Stimulated activated CD8-positive, alpha-beta memory T cell treated with anti-CD3 and anti-CD28 coated beads, Interleukin-12 subunit alpha, Interleukin-12 subunit beta, amount 100 ng/mL, for 1 hour (primary cell): ENCODE measurements at places on chromosomes 1 and 21.

DNA sequence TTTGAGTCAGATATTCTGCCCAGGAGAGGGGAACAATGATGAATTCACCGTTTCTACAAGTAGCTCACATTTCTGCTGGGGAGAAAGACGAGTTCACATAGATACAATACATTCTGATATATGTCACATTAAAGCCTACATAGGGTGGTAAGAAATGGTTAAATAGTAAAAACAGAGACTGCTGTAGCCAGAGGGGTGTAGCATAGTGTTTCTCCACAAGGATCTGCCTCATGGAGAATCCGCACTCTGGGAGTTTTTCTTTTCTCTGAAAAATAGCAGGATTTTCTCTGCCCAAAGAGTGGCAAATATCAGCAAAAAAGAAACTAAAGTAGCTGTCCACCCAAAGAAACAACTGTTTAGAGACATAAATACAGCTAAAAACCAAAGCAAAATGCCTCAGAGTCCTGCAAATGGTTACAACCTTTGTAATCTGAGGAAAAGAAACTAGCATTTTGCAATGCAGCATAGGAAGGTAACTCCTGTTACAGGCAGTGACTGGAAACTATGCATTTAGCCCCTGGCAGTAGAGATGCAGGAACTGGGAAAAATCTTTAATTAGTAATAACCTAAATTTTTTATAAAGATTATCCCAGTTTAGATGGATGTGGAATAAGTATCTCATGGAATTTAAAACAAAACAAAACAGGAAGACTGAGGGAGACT, 1126.7 kb upstream of the ADGRL2 start:
- DNase-seq: no peak

DNA sequence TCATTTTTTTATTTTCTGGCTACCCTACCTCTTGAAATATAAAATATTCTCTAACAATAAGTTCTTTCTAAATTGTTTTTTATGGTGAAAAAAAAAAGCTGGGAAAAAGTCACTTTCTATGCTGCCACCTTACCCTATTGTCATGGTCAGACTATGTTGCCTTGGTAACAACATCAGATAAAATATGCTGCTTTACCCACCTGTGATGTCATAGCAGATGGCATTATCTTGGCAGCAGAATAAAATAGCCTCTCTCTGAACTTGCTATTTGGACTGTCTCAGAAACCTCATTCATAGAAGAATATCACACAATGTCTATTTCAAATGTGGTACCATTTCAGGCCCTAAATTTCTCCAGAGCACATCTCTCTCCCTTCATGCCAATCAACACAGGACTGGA, 69.6 kb upstream of the SGIP1 start:
- DNase-seq: no peak

DNA sequence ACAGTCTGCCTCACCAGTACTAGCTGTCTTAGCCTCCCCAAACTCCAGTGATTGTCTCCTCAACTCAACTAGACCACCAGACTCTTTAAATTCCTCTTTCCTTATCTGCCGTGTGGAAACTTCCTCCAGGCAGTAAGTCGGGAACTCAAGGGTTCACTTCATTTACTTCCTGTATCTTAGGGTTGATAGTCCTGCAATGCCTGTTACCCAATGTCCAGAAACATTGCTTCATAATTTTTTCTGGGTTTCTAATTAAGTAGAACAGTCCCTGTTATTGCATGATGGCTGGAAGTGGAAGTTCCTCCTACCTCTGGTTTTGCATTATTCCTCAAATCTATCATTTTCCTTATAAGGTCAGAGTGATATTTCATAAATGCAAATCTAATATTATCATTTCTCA, 60.8 kb upstream of the RNF11 start:
- DNase-seq: no peak

GRCh38 chr1:6745073-6745472, 40.2 kb upstream of the CAMTA1 start:
- DNase-seq: no peak

- no peak for DNase-seq
Measured at GRCh38 chr1:41668054-41668660, 183.7 kb upstream of the EDN2 start.

GRCh38 chr1:198387587-198387986, 152.9 kb downstream of the ATP6V1G3 start:
- DNase-seq: no peak

DNA sequence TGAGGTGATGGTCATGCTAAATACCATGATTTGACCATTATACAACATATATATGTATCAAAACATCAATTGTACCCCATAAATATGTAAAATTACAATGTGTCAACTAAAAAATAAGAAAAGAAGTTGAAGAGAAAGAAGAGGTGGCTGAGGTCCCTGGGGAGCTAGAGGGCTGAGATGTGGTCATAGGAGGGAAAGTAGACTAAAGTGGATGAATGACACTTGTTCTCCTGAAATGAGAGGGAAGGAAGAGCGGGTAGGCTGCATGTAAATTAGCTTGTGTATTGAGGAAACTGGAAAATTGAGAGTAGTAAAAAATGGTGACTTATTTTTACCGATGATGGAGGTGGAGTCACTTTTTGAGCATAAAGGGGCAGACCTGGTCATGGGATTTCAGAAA, 117.0 kb downstream of the ST6GALNAC3 start:
- no peak for DNase-seq

- DNase-seq: no peak
Measured at GRCh38 chr1:96845464-96845863, 123.9 kb downstream of the PTBP2 start.

GRCh38 chr1:77948841-77949424, 29.9 kb downstream of the FUBP1 start:
- DNase-seq: no peak

GRCh38 chr1:219985169-219985568, 56.8 kb upstream of the SLC30A10 start:
- no peak for DNase-seq

DNA sequence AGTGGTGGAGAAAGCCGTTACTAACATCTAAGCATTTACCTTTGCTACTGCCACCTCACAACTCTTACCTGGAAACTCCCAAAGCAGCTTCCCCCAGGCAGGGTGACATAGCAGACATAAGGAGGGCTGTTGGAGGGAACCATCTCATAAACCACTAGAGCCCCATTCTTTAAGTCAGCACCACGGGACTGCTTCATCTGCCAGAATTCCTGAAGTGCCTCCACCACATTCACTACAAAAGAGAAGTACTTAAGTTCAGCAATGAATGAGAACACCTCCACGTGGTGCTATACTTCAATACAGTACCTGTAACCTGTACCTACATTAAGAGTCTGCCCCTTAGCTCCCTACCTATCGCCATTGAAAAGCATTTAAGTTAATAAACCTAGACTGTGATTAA, 10.3 kb downstream of the LIX1L start:
- no peak for DNase-seq

DNA sequence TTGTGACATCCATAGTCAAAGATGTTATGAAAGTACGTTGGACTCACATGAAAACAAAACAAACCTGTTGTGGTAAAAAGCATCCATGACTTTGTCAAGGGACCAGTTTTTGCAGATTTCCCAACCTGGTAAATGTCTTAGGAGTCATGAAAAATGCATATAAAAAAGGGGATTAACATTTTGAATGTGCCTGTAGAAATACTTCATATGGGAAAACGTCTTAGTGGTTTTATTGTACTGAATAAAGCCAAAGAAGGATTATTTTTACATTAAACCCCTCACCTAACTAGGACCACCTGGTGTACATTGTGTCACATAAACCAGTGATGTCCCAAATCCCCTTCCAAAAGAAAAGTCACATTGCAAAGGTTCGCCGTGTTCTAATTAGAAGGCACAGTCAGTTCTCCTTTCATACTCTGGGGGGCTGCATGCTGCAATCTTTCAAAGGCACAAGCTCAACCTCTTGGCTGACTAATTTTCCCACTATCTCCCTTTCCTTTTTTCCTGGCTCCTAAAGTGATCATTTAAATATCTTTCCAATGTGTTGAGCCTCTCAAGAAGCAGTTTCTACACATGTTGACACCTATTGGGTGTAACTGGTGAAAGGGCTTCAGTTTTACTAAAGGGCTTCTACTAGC, 119.8 kb upstream of the SPAG17 start:
- DNase-seq: no peak

DNA sequence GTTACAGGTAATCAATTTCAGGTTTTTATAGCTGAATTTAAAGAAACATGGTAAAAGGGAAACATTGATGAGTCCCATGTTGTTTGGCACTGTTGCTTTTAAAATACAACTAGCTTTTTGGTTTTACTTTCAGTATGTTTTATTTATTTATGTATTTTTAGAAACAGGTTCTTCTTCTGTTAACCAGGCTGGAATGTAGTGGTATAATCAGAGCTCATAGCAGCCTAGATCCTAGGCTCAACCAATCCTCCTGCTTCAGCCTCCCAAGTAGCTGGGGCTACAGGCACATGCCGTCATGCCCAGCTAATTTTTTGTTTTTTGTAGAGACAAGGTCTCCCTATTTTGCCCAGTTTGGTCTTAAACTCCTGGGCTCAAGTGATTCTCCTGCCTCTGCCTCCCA, 50.4 kb downstream of the CTTNBP2NL start:
- no peak for DNase-seq

DNA sequence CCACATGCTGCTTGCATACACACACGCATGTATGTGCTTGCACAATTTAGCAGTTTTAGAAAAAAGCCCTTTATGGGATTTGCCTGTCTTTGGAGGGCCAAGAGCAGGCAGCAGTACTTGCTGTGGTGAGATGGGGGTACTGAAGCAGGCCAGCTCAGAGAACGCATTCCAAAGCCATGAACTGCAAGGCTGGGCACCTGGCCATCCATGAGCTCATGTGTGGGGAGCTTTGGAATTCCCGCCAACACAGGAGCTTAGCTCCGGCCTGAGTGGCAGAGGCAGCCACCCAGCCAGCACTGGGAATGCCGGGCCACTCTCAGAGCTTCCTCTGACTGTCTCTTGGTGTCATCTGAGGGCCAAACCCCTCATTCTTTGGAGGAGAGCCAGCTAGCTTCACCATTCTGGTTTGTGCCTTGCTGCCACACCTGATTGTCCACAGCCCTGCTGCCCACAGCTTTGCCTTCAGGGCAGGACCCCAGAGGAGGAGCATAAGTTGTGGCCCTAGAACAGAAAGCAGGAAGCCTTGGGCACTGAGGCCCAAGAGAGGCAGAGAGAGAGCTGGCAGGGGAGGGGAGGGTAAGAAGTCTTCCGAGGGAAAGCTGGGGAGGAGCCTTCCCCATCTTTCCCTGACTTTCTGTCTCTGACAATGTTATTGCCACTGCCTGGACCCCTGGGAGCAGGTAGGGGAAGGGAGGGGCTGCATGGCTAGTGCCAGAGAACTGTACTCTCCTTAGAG, 92.1 kb upstream of the POU3F1 start:
- DNase-seq: no peak

DNA sequence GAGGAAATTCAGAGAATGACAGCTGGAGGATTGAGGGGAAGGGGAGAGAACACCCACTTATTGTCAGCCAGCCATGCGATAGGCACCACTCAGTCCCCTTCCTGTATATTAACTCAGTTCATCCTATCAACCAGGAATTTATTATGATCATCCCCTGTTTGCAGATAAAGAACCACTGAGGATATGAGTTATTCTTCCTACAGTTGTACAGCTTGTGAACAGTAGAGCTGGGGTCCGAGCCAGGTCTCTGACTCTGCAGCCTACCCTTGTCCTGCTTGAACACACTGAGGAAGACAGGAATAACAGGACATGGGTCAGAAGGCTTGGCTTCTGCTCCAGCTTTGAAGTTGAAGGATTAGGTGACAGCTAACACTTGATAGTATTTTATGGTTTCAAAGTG, 42.0 kb upstream of the SCMH1 start:
- DNase-seq: no peak

- no peak for DNase-seq
Measured at GRCh38 chr1:182368358-182368757, 23.2 kb downstream of the GLUL start.

DNA sequence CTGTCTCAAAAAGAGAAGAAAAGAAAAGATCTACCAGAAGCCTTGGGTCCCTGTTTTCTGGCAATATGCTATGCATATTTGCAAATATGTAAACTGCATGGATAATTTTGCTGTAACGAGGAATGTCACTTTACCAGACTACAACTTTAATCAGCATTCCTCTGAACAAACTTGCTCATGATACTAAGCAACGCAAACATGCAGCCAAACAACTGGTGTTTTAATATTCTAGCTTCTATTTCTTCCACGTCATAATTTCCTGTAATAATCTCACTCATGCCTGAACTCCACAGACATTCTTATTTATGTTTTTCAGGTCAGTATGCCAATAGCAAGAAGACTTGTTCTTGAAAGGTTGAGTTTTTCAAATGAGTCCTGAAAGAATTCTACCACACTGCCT, 114.1 kb downstream of the SIM2 start:
- no peak for DNase-seq

GRCh38 chr1:174931214-174931613, 68.5 kb upstream of the CACYBP start:
- no peak for DNase-seq

- DNase-seq: no peak
Measured at GRCh38 chr1:83954166-83954823, 44.6 kb downstream of the TTLL7 start.

DNA sequence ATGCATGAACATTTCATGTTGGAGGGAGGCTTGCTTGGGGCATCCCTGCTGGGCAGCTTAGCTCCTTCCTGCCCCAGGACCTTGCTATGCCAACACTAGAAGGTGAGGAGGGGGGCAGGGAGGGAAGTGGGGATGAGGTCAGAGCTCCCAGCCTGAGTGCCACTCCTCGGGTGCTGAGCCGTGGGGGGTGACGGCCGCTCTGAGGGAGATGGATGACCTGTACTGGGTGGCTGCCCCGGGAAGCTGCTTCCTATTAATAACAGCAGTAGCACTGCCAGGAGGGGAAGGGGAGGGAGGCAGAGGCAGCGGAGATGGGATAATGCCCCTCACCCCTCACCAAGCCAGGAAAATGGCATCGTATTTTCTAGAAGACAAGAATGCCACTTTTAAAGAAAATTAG, 60.6 kb downstream of the UBIAD1 start:
- no peak for DNase-seq

GRCh38 chr21:43298546-43299440, 128.1 kb downstream of the SIK1 start:
- no peak for DNase-seq

- DNase-seq: no peak
Measured at GRCh38 chr1:18778437-18778836, 81.0 kb downstream of the TAS1R2 start.

DNA sequence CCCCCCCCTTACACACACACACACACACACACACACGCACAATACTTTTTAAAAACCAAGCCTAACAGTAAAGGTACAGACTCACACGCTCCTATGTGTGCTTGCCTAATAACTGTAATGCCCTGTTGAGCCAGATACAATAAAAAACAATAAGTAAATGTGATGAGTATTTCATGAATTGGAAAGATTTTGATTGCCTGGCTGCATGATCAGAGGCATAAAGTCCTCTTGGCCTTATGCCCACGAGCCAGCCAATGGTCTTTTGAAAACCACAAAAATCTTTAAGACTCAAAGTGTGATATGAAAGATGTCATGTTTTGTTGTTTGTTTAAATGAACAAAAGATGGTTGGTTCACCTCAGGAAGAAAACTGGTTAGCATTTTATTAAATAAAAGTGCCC, 441.9 kb upstream of the ZRANB2 start:
- DNase-seq: no peak
